ENCODE measurements at places on chromosomes 3 and 15.

DNA sequence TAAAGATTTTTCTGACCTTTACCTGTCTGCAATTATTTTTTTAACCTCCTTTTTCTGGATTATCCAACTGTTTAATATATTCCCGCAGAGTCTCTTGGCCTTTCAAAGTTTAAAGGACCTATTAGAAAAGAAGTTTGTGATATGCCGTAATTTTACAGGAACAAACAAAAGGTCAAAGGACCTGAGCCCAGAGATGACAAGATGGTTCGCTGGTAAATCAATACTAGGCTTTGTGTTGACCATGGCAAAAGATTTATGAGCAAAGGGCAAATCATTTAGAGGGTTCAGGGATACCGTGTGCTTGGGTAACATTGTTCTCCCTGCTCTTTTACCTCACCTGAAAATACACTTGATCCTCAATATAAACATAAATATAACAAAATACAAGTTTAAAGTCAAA is 923.5 kb downstream of the ROBO1 start:
- no peak for DNase-seq

GRCh38 chr3:131553495-131554247 is 50.9 kb upstream of the MRPL3 start:
- DNase-seq, result no peak

- DNase-seq, result no peak
Observed at GRCh38 chr3:163671201-163671600, 1407.1 kb downstream of the SI start.

- DNase-seq, result no peak
Observed at GRCh38 chr15:69724333-69724732, 271.7 kb downstream of the RPLP1 start.

DNA sequence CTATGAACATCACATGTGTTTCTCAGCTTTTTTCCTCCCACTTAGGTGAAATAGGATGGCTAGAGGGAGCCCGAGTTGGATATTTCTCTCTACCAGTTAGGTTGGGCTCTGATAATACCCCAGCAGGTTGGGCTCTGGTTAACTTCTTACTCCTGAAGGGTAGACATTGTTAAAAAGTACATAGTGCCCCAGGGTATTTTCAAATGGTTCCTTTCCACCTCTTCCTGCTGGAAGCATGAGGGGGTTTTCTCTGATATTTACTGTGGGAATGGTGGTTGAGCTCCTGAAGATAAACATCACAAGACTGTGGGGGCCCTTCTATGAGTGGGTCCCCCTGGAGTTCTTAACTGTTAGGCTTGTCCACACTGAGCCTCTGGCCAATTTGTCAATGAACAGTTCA is 36.1 kb upstream of the SPESP1 start:
- DNase-seq, result no peak

GRCh38 chr3:147398813-147399534 is 7.4 kb downstream of the ZIC4 start:
- DNase-seq, result no peak
